ENCODE measurements at places on chromosomes 12 and 14. TPM values are rescaled to one million over a fixed set of nuclear protein-coding genes. Genes with fewer than 3 reads are reported as not detected.

GRCh38 chr12:121748571-121749265, 36.2 kb downstream of the TMEM120B start:
- no peak overlapping the region for H3K4me3 ChIP-seq
- H3K27ac ChIP-seq, result no peak overlapping the region
- no peaks in the 10 kb centered on the region for H3K27me3 ChIP-seq
- H3K36me3 ChIP-seq, result no peaks in the 10 kb centered on the region
- H3K4me1 ChIP-seq, result peaks cover 5% of the 10 kb centered on the region

GRCh38 chr12:66269757-66270383, 32.4 kb upstream of the HELB start:
- peak; percentile 62 for DNase-seq
- no peaks in the 10 kb centered on the region for H3K4me1 ChIP-seq
- H3K4me3 ChIP-seq, result no peak overlapping the region
- H3K27me3 ChIP-seq, result no peaks in the 10 kb centered on the region
- no peak overlapping the region for H3K27ac ChIP-seq

DNA sequence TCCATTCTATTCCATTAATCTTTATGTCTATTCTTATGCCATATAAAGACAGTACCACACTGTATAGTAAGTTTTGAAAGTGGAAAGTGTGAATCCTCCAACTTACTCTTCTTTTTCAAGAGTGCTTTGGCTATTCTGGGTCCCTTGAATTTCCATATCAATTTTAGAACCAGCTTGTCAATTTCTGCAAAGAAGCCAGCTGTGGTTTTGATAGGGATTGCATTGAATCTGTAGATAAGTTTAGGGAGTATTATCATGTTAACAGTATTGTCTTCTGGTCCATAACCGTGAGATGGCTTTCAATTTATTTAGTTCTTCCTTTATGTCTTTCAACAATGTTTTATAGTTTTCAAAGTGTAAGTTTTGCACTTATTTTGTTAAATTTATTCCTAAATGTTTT, 34.2 kb upstream of the GCH1 start:
- no peak for DNase-seq
- no peak overlapping the region for H3K4me3 ChIP-seq
- no peaks in the 10 kb centered on the region for H3K36me3 ChIP-seq
- no peak overlapping the region for H3K27ac ChIP-seq
- H3K27me3 ChIP-seq, result no peaks in the 10 kb centered on the region
- H3K4me1 ChIP-seq, result no peaks in the 10 kb centered on the region

DNA sequence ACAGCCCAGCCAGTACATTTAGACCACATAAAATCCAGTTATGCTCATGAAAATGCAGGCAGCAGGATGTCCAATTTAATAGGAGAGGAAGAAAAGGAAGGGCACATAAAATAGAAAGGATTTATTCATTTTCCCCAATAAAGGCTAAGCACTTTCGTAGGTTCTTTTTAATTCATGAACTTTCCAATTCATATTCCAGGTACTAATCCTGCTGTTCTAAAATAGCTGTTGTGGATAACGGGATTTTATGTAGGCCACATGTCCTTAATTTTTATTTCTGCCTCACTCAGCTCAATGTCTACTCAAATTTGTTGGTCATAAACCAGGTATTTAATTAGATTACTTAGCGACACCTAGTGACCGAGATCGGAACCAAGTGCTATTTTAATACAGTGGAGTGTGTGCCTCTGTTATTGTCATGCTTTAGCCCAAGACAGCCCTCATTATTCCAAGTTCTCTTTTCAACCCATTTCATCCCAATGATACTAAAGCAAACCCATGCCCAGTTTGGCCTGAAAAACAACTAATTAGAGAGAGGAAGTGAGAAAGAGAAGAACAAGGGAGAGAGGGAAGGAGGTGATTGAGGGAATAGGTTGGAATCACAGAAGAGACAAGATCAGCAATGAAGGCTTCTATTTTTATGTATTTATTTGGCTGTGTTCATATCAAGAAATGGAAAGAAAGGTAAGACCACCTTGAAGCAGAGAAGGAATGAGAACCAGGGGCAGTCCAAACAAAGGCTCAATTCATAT, 45.9 kb upstream of the IFNG-AS1 start:
- no peaks in the 10 kb centered on the region for H3K4me1 ChIP-seq
- no peak overlapping the region for H3K27ac ChIP-seq
- H3K4me3 ChIP-seq, result no peak overlapping the region
- peak; percentile 66 for DNase-seq
- H3K36me3 ChIP-seq, result no peaks in the 10 kb centered on the region

GRCh38 chr12:57230381-57231155, 1.1 kb downstream of the SHMT2 start:
- peak overlapping the region; percentile 94 for H3K4me3 ChIP-seq
- peaks cover 27% of the 10 kb centered on the region for H3K36me3 ChIP-seq
- no peak for DNase-seq
- peaks cover 75% of the 10 kb centered on the region for H3K4me1 ChIP-seq
- peak overlapping the region; percentile 76 for H3K27ac ChIP-seq

GRCh38 chr12:93358058-93358457, 19.7 kb upstream of the NUDT4 start:
- H3K27ac ChIP-seq, result no peak overlapping the region
- H3K4me3 ChIP-seq, result no peak overlapping the region
- H3K36me3 ChIP-seq, result no peaks in the 10 kb centered on the region
- H3K4me1 ChIP-seq, result no peaks in the 10 kb centered on the region

GRCh38 chr12:130752692-130753230, 36.7 kb upstream of the RIMBP2 start:
- H3K4me1 ChIP-seq, result no peaks in the 10 kb centered on the region
- no peak overlapping the region for H3K27ac ChIP-seq
- no peaks in the 10 kb centered on the region for H3K27me3 ChIP-seq
- DNase-seq, result no peak
- H3K4me3 ChIP-seq, result no peak overlapping the region

- H3K4me1 ChIP-seq, result no peaks in the 10 kb centered on the region
- H3K36me3 ChIP-seq, result no peaks in the 10 kb centered on the region
- DNase-seq, result peak; percentile 58
Measured at GRCh38 chr14:22973217-22974032, 8.9 kb downstream of the AJUBA start.

GRCh38 chr14:95474941-95475340, 41.5 kb downstream of the SYNE3 start:
- H3K4me1 ChIP-seq, result peaks cover 12% of the 10 kb centered on the region
- DNase-seq, result no peak
- no peak overlapping the region for H3K27ac ChIP-seq
- peaks cover 61% of the 10 kb centered on the region for H3K36me3 ChIP-seq

DNA sequence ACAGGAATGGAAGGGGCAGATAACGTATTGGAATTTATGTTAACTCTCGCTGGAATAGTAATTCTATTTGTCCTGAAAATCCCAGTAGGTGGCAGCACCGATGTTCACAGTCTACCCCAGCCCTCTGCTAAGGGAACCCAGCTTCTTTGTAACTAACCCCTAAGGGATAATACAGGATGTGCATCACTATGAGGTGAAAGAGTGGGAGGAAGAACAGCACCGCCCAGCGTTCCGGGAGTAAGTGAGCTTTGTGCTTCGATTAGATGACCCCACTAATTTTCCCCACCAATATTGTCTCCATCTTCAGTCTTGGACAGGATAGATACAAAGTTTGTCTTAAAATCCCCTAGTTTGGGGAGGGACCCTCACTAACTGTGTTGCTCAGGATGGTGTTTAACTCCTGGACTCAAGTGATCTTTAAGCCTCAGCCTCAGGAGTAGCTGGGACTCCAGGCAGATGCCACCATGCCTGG, 2.7 kb downstream of the SLC2A3 start:
- peaks cover 57% of the 10 kb centered on the region for H3K36me3 ChIP-seq
- peaks cover 59% of the 10 kb centered on the region for H3K4me1 ChIP-seq
- peak overlapping the region; percentile 85 for H3K27ac ChIP-seq
- no peaks in the 10 kb centered on the region for H3K27me3 ChIP-seq

GRCh38 chr12:108235985-108236263, 103.2 kb downstream of the CMKLR1 start:
- no peaks in the 10 kb centered on the region for H3K36me3 ChIP-seq
- H3K4me3 ChIP-seq, result no peak overlapping the region
- no peaks in the 10 kb centered on the region for H3K4me1 ChIP-seq
- H3K27ac ChIP-seq, result no peak overlapping the region
- no peak for DNase-seq

DNA sequence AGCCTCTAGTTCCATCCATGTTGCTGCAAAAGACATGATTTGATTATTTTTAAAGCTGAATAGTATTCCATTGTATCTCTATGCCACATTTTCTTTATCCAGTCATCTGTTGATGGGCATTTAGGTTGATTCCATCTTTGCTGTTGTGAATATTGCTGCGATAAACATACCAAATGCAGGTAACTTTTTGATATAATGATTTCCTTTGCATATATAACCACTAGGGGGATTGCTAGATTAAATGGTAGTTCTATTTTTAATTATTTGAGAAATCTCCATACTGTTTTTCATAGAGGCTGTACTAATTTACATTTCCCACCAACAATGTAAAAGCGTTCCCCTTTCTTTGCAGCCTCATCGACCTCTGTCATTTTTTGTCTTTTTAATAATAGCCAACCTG, 342.5 kb downstream of the MDGA2 start:
- H3K4me1 ChIP-seq, result no peaks in the 10 kb centered on the region
- H3K27me3 ChIP-seq, result no peaks in the 10 kb centered on the region
- no peak overlapping the region for H3K27ac ChIP-seq
- no peak for DNase-seq
- H3K4me3 ChIP-seq, result no peak overlapping the region
- H3K36me3 ChIP-seq, result no peaks in the 10 kb centered on the region

DNA sequence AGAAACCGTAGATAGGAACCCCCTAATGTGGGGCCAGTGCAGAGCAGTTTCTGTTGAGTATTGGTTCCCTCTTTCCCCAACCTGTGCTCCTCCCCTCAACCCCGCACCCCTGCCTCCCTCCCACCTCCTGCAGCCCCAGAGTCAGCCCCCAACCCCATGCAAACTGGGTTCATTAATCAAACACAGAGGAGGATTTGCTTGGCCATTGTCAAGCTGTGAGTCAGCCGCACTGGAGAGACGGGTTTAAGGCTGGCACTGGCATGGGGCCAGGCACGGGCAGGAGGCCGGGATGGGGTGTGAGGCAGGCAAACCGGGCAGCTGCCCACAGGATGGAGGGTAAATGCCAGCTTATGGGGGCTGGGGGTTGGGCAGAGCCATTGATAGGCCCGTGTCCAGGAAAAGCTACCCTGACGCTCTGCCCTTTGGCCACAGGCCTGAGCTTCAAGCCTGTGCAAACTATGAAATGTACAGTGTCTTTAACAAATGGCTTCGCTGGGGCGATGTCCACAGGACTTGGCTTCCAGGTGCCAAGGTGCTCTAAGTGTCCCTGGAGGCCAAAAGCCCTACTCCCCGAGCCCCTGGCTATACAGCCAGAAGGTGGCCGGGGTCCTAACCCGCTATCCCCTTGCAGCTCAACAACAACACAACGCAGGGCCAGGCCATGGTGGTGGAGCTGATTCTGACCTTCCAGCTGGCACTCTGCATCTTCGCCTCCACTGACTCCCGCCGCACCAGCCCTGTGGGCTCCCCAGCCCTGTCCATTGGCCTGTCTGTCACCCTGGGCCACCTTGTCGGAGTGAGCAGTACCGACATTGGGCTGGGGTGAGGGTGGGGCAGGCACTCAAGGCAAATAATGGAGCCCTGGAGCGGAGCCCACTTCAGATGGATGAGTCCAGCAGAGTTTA, 1.4 kb downstream of the AQP5 start:
- DNase-seq, result no peak
- no peaks in the 10 kb centered on the region for H3K36me3 ChIP-seq
- H3K4me1 ChIP-seq, result peaks cover 19% of the 10 kb centered on the region
- H3K4me3 ChIP-seq, result no peak overlapping the region
- peaks cover 24% of the 10 kb centered on the region for H3K27me3 ChIP-seq

DNA sequence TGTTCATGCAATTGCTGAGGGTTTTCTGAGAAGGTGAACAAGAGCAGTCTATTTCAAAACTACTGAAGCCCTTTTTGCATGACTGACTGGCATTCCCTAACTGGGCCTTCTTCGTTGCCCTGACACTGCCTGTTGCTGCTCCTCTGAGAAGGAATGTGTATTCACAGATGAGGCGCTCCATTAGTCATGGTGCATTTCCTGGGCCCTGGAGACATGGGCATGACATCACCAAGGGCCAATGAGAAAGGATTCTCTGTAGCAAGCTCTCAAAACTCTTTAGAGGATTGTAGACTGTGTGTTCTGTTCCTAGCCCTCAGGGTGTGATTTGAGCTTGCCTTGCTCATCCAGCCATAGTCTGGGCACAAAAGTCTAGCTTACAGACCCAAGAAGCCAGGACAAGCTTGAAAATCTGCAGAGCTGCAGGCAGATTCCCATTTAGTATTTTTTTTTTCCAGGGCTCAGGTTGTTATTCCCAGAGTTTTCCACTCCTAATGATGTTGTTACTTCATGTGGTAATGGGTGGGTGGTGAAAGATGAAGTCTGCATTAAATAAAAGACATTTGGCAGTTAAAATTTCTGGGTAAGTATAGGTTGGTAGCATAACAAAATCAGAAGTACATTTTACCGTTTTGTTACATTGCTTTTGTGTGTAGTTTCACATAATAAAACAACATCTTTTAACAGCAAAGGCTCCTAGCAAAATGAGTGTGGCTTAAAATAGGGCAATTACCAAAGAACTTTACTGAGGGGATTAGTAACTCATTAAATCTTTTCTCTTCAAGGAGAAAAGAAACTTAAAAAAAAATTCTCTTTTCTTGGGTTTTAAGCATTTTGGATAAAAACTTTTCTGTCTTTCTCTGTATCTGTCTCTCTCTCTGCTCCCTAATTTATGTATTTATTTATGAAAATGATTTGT, 318.4 kb downstream of the RAD51B start:
- no peak overlapping the region for H3K27ac ChIP-seq
- DNase-seq, result no peak
- H3K4me3 ChIP-seq, result no peak overlapping the region
- no peaks in the 10 kb centered on the region for H3K27me3 ChIP-seq
- H3K4me1 ChIP-seq, result peaks cover 5% of the 10 kb centered on the region

DNA sequence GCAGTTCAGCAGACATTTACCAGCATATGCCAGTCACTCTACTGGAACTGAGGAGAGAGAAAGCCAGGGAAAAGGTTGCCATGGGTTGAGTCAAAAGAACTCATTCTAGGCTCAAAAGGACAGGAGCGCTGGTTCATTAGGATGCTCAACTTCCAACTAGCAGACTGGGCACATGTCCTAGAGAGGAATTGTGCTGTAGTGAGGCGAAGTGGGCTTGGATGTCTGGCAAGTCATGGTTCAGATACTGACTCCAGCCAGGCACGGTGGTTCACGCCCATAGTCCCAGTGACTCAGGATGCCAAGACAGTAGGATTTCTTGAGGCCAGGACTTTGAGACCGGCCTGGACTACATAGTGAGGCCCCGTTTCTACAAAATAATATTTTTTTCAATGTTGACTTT, 281.5 kb downstream of the CACNA1C start:
- H3K4me3 ChIP-seq, result no peak overlapping the region
- no peaks in the 10 kb centered on the region for H3K27me3 ChIP-seq
- no peak overlapping the region for H3K27ac ChIP-seq
- H3K4me1 ChIP-seq, result no peaks in the 10 kb centered on the region
- no peak for DNase-seq
- no peaks in the 10 kb centered on the region for H3K36me3 ChIP-seq

- H3K36me3 ChIP-seq, result no peaks in the 10 kb centered on the region
- no peaks in the 10 kb centered on the region for H3K27me3 ChIP-seq
- no peak overlapping the region for H3K27ac ChIP-seq
- H3K4me3 ChIP-seq, result no peak overlapping the region
- no peak for DNase-seq
Measured at GRCh38 chr12:79309039-79309438, 381.7 kb downstream of the PAWR start.

GRCh38 chr12:48441069-48441468, 31.3 kb upstream of the ANP32D start:
- no peaks in the 10 kb centered on the region for H3K4me1 ChIP-seq
- DNase-seq, result no peak
- H3K27ac ChIP-seq, result no peak overlapping the region
- H3K27me3 ChIP-seq, result no peaks in the 10 kb centered on the region
- H3K4me3 ChIP-seq, result no peak overlapping the region

CBX5 gene
- 38.9 TPM for total RNA-seq

GPRC5D gene
- not detected for total RNA-seq

DPPA3 gene
- total RNA-seq, result not detected

DNAH10 gene
- total RNA-seq, result 0.02 TPM

POTEM gene
- total RNA-seq, result not detected

RASAL1 gene
- total RNA-seq, result not detected
